Inflammatory macrophage treated with lipopolysaccharide for 4 hours (primary cell): ENCODE measurements at places on chromosomes 5 and 9.
A peak's percentile ranks its signal among the peaks of the same experiment; 100 is the strongest.

DNA sequence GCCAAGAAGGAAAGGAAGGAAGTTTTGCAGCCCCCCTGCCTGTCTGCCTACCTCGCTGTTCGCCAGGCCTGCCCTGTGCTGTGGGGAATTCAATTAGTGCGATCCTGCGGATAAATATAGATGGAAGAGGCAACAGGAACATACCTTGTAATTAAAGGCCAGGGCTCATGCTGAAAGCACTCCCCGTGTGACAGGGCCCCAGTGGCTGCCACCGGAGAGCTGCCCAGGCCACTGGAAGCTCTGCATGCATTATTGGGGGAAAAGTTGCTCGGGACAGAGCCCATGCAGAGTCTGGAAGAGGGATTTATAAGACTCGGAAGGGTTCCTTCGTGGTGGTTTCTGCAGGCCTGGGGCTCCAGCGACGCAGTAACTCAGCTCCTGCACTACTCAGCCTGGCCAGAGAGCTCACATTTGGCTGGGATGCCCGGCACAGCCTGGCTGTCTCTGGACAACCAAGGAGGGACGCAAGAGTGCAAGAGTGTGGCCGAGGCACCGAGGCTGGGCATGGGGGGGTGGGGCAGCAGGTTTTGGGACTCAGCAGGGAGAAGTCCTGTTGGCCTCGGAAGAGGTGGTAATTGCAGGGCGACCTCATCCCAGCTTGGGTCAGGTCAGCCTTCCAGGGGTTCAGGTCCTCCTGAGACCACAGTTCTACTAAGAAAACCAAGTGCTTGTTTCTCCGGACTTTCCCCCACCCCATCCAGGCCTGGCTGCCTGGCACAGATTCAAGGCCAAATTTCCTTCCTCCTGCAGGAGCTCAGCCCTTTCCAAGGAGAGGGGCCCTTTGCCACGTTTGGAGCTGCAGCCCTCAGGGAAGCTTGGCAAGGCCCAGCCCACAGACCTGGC is 68.1 kb upstream of the GGTA1 start:
- no peak for DNase-seq

- no peak for DNase-seq
These were observed 14.9 kb downstream of the DEPDC1B start for GRCh38 chr5:60685028-60685427.

- peak; percentile 18 for DNase-seq
These were observed 48.8 kb downstream of the KCNIP1 start for GRCh38 chr5:170552621-170553115.

DNA sequence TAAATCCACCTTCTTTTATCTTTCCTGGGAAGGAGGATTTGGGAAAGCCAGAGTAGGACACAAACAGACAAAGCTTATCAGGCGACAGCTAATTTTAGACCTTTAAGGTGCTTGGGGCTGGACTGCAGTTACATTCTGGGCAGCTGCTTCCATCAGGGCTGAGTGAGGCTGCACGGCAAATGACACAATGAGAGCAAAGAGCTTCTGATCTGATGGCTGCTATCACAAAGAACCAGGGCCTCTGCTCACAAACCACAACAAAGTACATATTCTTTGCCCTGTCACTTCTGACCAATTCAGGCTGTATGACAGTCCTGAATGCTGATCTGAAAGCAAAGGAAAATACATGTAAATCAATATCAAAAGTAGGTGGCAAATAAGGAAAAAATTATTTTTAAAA is 93.1 kb downstream of the MRPS27 start:
- no peak for DNase-seq

- no peak for DNase-seq
These were observed 474.2 kb upstream of the FTMT start for GRCh38 chr5:121377461-121377860.
